Cortex of kidney (tissue), 1 donor: ENCODE measurements at places on chromosomes 2 and 18.

- no peak for DNase-seq
These were observed 18.0 kb upstream of the KLHL23 start for GRCh38 chr2:169715379-169716237.

GRCh38 chr2:41167014-41167413 is 715.1 kb upstream of the SLC8A1 start:
- no peak for DNase-seq

DNA sequence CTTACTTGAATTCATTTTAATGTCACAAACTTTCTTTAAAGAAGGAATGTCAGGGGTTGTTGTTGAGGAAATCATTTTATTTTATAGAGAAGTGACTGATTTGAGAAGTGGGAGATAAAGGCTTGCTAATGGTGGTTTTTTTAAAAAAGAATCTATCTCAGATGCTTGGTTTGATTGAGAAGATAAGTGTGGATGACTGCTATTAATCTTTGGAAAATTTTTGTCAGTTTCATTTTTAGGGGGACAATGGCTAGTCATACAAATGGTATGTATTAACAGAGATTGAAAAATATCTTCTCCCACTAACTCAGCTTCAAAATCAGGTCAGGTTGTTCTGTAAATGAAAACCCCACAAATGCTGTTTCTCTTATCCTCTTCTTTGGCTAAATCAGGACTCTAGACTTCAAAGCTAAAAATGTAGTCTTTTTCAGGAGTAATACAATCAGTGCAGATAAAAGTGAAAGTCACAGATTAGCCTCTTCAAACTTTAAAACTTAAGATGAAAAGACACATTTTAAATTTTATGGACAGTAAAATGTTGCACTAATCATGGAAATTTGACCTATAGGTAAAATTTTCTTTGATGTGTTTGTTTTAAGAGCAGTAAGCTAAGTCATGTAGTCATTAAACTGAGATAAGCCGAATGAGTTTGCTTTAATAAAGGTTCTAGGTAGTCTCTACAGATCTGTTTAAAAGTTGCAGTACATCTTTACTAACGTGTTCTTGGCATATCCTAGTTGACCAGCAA is 674.2 kb upstream of the VRK2 start:
- no peak for DNase-seq

- no peak for DNase-seq
These were observed 9.7 kb upstream of the CIB4 start for GRCh38 chr2:26650713-26651469.

DNA sequence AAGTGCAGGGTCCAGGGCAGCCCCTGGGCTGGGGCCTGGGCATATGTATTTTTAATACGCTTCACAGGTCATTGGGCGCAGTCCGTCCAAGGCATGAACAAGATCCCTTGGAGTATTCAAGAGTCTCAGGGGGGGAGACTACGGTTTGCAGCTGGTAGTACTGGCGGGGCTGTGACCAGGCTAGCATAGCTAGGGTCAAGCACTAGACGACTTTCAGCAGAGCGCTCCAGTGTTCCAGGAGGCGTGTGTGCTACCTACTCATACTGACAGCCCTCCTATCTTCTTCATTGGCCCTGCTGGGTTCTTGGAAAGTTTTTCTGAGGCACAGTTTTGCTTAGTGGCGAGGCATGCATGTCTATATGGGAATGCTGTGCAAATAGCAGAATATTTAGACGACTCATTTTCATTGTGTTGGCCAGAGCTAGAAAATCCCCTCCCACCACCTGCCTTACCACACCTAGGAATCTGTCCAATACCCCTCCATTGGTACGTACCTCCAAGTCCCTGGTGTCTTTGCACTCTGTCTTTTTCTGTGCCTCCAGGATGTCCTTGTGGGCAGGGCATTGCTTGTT is 68.2 kb downstream of the GLI2 start:
- no peak for DNase-seq

DNA sequence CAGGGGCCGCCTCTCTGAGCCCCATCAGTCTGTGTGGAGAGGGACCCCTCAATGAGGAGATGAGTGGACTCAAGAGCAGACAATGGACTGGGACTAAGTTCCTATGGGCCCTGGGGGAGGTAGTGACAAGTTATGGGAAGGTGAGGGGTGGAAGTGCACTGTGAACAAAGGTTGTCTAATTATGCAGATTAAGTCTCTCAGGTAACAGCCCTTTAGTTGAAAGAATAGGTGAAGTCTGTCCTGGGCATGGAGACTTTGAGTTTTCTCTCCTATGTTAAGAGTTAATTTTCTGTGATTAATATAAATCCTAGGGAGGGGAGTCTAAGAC is 243.8 kb downstream of the FAM210A start:
- DNase-seq = no peak

GRCh38 chr2:238290091-238290509 is 1.7 kb upstream of the PER2 start:
- no peak for DNase-seq

GRCh38 chr2:217785544-217786045 is 217.2 kb downstream of the TNS1 start:
- no peak for DNase-seq

- DNase-seq = no peak
These were observed 220.7 kb downstream of the PHLPP1 start for GRCh38 chr18:62935994-62936393.

DNA sequence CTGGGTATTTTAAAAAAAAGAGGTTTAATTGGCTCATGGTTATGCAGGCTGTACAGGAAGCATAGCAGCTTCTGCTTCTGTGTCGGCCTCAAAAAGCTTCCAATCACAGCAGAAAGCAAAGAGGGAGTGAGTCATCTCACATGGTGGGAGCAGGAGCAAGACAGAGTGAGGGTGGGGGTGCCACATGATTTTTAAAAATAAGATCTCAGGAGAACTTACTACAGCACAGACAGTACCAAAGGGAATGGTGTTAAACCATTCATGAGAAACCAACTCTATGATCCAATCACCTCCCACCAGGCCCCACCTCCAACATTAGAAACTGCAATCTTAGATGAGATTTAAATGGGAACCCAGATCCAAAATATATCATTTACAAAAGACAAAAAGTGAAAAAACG is 14.6 kb downstream of the ZNF519 start:
- no peak for DNase-seq

DNA sequence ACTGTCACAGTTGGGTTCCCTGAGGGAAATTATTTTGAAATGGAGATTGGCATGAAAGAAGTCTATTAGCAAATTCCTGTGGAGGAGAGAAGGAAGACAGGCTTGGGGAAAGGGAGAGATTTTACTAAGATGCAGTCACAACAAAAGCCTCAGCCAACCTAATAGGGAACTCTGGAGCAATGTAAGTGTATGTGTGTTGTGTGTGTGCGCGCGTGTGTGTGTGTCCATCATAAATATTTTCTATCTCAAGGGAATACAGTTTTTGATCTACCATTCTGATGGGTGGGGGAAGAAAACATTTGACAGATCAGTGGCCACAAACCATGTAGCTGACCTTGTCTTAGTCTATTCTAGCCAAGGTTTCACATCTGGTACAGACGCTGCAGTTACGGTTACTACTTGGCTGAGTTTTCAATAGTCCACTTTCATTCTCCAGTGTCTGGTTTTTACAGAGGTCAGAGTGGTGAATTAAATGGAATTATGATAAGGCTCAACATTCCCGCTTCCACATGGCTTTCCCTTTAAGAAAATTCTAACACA is 72.6 kb downstream of the MREG start:
- DNase-seq = no peak

DNA sequence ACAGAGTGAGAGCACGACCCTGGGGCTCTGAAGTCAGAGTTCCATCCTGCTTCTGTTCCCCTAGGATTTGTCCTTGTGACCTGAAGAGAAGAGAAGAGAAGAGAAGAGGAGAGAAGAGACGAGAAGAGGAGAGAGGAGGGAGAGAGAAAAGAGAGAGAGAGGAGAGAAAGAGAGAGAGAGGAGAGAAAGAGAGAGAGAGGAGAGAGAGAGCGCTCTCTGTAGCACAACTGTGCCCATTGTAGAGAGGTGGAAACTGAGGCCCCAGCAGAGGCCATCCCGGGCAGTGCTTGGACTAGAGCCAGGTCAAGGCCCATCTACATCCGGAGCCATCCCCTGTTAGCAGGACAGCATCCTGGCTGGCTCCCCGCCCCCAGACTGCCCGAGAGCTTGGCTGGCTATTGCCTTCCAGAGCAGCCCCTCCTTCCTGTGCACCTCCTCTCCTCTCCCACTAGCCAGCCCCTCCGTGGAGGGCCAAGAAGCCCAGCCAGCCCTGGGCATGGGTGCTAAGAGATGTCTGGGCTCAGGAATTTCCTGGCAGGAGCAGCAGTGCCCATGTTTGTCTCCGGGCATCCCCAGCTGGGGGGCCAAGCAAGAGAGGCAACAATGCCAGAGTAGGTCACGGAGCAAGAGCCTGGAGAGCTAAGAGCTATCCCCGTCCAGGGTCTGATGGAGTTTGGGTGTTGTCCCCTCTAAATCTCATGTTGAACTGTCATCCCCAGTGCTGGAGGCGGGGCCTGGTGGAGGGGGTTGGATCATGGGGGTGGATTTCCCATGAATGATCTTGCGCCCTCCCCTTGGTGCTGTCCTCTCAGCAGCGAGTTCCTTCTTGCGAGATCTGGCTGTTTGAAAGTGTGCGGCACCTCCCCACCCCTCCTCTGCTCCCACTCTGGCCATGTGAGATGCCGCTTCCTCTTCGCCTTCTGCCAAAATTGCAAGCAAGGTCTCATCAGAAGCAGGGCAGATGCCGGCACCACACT is 18.2 kb upstream of the GPR55 start:
- no peak for DNase-seq

GRCh38 chr2:207933396-207934065 is 91.8 kb downstream of the PLEKHM3 start:
- no peak for DNase-seq

- no peak for DNase-seq
These were observed 17.1 kb upstream of the ANKRD62 start for GRCh38 chr18:12076424-12077140.

- no peak for DNase-seq
These were observed 66.2 kb downstream of the ATOH8 start for GRCh38 chr2:85819811-85820510.

GRCh38 chr18:30491815-30492551 is 550.6 kb downstream of the DSC3 start:
- DNase-seq = no peak

- no peak for DNase-seq
These were observed 462.8 kb upstream of the SLC8A1 start for GRCh38 chr2:40914666-40915065.

DNA sequence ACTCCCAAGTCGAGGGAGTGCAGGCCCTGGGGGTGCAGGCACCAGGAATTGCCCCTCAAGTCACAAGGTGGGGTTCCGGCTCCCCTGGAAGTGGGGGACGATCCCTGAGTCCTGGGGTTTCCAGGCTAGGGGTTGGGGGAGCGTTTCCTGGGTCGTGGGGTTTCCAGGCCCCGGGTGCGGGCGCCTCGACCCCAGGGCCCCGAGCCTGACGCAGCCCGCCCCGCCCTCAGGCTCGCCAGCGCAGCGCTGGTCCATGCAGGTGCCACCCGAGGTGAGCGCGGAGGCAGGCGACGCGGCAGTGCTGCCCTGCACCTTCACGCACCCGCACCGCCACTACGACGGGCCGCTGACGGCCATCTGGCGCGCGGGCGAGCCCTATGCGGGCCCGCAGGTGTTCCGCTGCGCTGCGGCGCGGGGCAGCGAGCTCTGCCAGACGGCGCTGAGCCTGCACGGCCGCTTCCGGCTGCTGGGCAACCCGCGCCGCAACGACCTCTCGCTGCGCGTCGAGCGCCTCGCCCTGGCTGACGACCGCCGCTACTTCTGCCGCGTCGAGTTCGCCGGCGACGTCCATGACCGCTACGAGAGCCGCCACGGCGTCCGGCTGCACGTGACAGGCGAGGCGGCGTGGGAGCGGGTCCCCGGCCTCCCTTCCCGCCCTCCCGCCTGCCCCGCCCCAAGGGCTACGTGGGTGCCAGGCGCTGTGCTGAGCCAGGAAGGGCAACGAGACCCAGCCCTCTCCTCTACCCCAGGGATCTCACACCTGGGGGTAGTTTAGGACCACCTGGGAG is 12.0 kb downstream of the SIGLEC15 start:
- no peak for DNase-seq

DNA sequence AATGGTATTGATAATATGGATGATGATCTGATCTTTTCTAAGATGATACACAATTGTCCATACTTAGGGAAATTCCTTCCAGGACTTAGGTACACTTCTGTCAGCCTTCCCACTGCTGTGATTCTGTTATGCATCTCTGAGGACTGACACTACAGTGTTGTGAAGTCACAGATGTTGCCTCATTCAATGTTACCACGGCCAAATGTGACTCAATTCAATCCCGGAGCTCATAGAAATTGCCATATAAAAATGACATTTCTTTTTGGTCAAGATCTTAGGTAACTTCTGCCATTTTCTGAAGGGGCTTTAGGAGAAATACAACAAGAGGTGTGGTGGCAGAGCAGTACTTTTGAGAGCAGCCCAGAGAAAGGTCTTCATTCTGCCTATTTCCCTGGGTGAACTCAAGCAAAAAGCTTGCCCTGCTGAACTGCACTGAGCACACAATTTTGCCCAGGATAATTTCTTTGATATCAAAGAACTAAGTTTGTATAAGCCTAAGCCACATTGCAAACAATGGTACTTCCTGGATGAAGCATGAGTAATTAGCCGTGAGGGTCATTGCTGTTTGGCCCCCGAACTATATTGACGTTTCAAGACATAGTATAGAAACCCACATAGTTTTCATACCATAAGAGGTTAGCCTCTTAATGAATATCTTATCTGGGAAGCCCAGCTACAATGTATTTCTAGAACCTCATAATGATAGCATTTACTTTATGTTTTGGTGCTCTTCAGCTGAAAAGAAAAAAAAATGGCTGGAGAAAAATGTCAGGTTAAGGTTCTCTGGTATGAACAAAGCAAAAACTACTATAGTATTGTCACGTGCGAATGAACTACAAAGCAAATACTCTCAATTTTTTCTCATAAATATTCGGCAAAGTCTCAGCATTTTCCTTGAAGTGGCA is 437.4 kb downstream of the MEIS1 start:
- no peak for DNase-seq

DNA sequence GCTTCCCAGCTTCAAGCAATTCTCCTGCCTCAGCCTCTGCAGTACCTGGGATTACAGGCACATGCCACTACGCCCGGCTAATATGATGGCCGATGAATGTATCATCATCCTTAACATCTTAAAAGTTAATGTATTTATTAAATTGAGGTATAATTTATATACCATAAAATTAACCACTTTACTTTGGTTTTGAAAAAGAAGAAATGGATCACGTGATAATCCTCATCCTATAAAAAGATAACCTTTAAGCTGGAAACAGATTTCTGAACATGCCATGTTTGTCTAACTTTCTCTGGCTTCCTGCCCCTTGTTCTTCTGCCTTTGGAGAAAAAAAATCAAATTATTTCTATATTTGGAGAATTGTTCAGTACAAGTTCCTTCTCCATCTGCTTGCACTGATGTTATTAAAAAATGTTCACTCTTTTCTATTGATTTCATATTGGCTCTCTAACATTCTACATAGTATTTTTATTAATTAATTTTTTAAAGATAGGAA is 57.0 kb upstream of the ACTR3 start:
- DNase-seq = no peak
